NCI-H526 treated with DMSO at 0.1 percent for 48 hours (cell line): ENCODE measurements at places on chromosomes 1 and 21.

DNA sequence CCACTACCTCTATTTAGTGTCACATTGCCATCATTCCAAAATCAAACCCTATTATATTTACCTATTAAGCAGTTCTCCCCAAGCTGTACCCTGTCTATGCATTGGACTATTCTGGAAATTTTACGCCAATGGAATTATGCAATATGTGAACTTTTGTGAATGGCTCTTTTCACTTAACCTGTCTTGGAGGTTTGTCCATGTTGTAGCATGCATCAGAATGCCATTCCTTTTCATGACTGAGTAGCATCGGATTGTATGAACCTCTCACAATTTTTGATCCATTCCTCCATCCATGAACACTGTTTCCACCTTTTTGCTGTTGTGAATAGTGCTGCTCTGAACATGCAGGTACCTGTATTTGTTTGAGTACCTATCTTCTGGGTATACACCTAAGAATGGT, 33.7 kb downstream of the FAM163A start:
- DNase-seq = no peak

- no peak for DNase-seq
Observed at GRCh38 chr1:207852576-207853371, 58.2 kb downstream of the CD34 start.

- peak; percentile 74 for DNase-seq
Observed at GRCh38 chr1:89842567-89843272, 21.9 kb downstream of the LRRC8D start.

DNA sequence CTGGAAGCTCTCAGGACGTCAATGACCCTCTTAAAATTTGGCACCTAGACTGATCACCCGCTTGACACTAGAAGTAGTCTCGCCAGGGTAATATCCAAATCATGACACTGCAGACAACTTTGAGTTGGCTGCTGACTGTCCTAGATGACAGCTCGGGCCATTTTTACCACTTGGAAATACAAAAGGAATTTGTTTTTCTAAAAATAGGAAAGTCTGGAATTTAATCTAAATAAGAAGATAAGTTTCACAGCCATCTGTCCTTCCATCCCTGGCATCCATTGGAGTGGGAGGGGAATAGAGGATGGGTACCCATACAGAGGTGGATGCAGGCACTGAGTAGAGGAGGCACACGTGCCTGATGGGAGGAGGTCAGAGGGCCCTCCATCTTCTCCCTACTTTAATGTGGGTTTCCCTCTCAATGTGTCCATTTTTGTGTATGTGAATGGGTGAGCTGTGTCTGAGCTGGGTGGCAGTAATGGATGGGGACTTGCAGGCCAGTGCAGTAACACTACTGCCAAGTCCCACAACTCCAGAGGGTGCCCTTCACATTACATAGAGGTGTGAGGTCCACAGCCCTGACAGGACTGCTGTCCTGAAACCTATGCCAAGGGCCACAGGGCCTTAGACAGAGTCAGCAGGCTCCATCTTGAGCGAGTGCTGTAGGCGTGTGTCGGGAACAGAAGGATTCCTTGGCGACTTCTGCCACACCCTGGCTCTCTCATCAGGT, 104.8 kb upstream of the IPO9 start:
- no peak for DNase-seq

DNA sequence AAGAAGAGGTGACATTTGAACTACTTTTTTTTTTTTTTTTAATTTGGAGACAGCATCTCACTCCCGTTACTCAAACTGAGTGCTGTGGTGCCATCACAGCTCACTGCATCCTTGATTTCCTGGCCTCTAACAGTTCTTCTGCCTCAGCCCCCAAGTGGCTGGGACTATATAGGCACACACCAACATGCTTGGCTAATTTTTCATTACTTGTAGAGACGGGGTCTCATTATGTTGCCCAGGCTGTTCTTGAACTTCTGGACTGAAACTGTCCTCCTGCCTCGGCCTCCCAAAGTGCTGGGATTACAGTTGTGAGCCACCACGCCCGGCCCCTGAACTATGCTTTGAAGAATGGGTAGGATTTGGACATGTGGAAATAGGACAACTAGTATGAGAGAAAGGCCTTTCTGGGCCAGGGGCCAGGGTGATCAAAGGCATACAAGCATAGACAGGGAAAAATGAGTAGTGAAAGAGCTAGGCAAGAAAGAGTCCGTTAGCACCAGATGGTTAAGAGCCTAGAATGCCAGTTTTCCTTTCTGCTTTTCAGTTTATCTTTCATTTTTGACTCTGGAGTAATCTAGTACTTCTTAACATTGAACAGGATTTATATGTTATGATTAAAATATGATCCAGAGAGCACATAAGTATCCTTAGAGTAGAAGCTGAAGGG, 6.3 kb downstream of the RABGAP1L start:
- no peak for DNase-seq

DNA sequence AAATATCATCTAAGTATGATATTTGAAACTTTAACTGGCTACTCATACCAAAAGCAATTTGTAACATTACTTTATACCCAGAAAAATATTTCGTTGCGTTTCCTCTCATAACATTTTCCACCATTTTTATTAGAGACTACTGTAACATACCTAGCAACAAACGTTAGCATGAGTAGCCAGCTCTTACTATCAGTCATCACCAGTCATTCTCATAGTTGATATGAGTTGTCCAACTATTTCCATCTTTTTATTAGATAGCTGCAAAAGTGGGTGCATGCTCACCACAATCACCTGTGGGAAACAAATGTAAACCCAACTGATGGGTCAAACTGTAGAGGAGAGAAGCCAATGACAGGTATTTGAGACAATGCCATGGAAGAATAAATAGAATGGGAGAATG, 114.6 kb downstream of the AKT3 start:
- no peak for DNase-seq

- no peak for DNase-seq
Observed at GRCh38 chr1:228291906-228292608, 84.2 kb downstream of the OBSCN start.

GRCh38 chr1:153447498-153448170, 12.8 kb downstream of the S100A7 start:
- DNase-seq = no peak

DNA sequence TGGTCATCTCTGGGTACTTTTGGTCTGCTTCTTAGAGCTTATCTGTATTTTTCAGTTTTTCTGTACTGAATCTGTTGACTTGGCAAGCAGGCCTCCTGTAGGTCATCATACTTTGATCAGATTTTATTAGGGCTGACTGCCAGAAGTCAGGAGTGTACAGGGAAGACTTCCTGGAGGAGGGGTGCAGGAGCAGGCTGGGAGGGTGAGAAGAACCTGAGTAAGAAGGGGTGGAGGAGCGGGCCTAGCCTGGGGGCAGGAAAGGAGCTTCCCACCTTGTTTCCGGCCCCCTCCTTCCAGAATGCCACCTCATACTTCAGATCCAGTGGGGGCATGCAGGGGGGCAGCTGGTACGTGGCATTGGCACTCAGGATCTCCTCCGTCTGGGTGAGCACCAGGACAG, 18.3 kb upstream of the IL22RA1 start:
- DNase-seq = no peak

DNA sequence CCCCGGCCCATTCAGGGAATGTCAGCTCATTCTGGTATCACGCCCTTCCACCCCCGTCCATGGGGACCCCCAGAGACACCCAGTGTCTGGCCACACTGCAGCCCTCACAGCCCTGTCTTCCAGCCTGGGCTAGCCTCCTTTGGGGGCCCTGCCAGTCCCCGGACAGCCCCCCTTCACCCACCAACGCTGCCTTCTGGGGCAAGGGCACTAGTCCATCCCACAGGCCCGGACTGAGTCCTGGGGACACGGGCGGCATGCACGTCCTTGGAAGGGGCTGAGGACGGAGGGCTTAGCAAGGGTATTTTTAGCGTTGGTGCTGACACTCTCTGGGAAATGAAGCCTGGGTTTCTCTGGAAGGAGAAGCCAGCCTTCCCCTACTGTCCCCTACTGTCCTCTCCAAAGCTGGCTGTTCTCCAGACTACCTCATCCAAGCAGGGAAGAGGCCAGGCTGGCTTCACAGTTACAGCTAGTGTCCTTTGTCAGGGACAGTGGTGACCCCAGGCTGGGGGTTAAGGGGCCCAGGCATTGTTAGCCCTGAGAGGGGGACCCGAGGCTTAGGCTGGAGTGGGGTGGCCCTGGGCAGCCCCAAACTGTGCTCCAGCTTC, 39.5 kb downstream of the COQ8A start:
- no peak for DNase-seq

GRCh38 chr1:88851303-88852063, 39.9 kb downstream of the GTF2B start:
- DNase-seq = no peak

- DNase-seq = no peak
Observed at GRCh38 chr1:240413732-240414131, 198.2 kb downstream of the GREM2 start.

- no peak for DNase-seq
Observed at GRCh38 chr1:86052948-86053698, 103.4 kb downstream of the COL24A1 start.

DNA sequence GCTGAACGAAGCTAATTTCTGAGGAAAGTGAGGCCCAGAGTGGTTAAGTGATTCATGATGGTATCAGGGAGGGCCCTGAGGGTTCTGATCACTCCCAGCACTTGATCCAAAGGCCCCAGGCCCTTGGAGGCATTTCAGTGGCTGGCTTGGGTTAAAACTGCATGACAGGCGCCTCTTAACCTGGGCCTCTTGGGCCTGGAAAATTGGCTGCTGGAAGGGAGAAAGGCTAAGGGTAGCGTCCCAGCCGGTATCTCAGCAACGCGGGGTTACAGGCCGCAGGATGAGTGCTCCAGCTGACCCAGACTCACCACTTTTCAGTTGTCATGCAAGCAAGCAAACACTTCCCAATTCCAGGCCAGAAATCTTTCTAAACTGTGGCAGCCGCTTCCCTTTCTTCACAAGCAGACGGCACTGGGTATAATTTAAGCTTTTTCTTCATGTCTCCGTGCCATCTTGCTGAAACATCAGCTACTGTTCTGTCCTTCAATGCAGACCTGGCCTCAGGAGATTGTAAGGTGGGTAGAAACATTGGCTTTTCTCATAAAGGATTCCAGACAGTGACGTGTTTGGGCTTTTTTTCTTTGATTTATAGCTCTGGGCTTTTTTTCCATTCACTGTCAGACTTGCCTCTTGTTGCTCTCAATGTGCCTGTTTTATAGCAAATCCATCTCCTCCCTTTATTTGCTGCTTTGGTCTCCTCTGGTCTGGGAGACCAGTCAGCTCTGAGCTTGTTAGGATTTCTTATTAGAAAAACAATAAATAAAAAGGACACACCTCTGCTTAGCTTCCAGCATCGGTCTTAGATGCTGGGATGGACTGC, 229.1 kb downstream of the KCNJ6 start:
- DNase-seq = no peak

GRCh38 chr1:166136222-166136621, 30.6 kb downstream of the FAM78B start:
- no peak for DNase-seq

GRCh38 chr1:43368646-43369020, 822 bp upstream of the ELOVL1 start:
- no peak for DNase-seq

DNA sequence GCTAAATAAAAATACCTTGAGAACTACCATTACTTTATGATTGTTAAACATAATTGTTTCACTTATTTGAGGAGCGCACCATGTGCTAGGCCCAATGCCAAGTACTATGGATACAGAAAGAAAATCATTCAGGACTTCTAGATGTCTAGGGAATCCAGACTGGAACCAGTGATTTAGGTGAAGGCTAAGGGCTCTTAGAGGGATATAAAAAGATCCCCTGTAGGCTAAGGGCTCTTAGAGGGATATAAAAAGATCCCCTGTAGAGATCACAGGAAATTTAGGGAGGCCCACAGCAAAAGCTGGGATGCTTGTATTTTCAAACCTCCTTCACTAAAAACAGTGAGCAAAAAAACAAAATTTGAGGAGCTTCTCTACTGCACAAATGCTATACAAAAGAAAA, 6.7 kb downstream of the TOR1AIP2 start:
- no peak for DNase-seq

- peak; percentile 33 for DNase-seq
Observed at GRCh38 chr21:14403681-14404318, 20.9 kb upstream of the HSPA13 start.

DNA sequence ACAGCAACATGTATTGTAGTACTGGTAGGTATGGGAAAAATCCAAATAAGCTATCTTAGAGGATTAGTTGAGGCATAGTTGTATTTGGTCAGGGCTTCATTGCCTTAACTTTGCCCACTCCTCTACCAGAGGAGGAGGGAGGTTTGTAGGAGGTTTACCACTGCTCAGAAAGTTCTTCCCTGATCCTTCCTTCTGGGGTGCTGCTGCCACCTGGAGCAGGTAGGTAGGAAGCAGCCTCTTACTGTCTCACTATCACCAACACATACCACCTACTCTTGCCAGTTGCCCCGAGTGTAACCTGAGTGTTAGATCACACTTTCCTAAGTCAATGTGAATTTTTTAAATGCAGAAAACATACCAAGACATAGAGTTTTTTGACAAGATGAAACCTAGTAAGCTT, 24.1 kb upstream of the ZSWIM5 start:
- no peak for DNase-seq

GRCh38 chr1:165369255-165369848, 12.8 kb upstream of the LMX1A start:
- DNase-seq = peak; percentile 24

DNA sequence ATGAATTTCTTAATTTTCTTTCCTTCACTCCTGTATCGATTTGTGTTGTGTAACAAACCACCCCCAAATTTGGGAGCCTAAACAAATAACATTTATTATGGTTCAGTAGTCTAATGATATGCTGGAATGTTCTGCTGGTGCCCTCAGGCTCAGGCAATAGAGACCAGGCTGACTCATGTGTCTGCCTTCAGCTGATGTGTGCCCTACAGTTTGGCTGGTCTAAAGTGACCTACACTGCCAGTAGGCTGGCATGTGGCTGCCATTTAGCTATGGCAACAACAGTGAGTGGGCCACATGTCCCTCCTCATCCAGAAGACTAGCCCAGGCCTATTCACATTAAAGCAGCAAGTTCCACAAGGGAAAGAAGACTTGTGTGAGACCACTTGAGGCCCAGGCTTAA, 115.8 kb downstream of the PTPRC start:
- DNase-seq = no peak

- no peak for DNase-seq
Observed at GRCh38 chr21:28776251-28776650, 216.4 kb downstream of the LTN1 start.

DNA sequence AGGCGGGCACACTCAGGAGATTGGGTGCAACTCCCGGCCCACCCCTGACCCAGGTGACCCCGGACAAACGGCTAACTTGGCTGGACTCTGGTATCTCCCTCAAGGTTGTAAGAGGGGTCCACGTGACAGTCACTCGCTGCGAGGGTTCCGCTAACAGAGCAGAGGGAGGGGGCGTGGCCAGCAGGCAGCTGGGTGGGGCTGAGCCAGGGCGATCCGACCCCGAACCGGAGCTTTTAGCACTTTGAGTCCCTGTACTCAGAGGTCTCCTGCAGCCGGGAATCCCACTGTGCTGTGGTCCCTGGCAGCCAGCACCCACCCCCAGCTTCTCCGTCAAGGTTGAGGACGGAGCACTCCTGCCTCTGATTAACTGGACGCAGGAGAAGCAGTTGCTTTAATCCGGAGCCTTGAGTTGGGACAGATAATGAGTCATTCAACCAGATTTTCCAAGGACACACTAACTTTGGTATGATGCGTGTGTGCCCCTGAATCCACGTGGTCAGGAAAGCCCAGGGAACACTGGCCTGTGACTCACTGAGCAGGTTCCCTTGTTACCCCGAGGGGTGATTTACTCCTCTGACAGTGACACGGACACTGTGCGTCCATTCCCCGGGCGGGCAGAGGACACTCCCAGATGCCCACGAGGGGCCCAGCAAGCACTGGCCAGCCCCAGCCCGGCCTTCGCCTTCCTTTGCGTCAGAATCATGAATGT, 16.8 kb downstream of the TRPM2 start:
- no peak for DNase-seq
